A549 treated with ZK216348 at 1 μM for 4 hours (cell line): ENCODE measurements at places on chromosomes 7 and 10. TPM values are rescaled to one million over a fixed set of nuclear protein-coding genes. Genes with fewer than 3 reads are reported as not detected.

Gene CLDN4
- 2.5 to 7.0 TPM (median 5.0 TPM) in 5 replicates for total RNA-seq

Gene LRRD1
- total RNA-seq: not detected in 5 replicates

Gene TES
- total RNA-seq: 50.2 to 65.1 TPM (median 60.9 TPM) in 5 replicates

Gene KNDC1
- total RNA-seq: 0.52 to 2.4 TPM (median 0.87 TPM) in 5 replicates

Gene CYP26A1
- total RNA-seq: 1.6 to 3.9 TPM (median 2.5 TPM) in 5 replicates

Gene TFPI2
- total RNA-seq: 200 to 249 TPM (median 224 TPM) in 5 replicates

Gene ZNF25
- total RNA-seq: 1.1 to 2.7 TPM (median 1.6 TPM) in 5 replicates

Gene FAM237B
- not detected in 5 replicates for total RNA-seq

Gene PDAP1
- total RNA-seq: 174 to 231 TPM (median 186 TPM) in 5 replicates

Gene KAZALD1
- total RNA-seq: 2.3 to 3.9 TPM (median 3.6 TPM) in 5 replicates

Gene PRSS2
- not detected in 5 replicates for total RNA-seq

Gene TMEM229A
- not detected in 5 replicates for total RNA-seq

Gene REEP3
- total RNA-seq: 14.1 to 37.4 TPM (median 17.8 TPM) in 5 replicates

Gene GIMAP4
- not detected in 5 replicates for total RNA-seq

Gene FAM131B
- 0.20 to 0.62 TPM (median 0.46 TPM) in 5 replicates for total RNA-seq

Gene INMT
- total RNA-seq: not detected in 5 replicates

Gene FAM221A
- total RNA-seq: 0.15 to 0.60 TPM (median 0.22 TPM) in 5 replicates

Gene GJD4
- not detected in 5 replicates for total RNA-seq

Gene FAM25G
- total RNA-seq: 3.8 TPM in 1 of 5 replicates, not detected in the others

Gene GCK
- total RNA-seq: not detected in 5 replicates

Gene FANK1
- total RNA-seq: 2.6 to 3.7 TPM (median 3.2 TPM) in 5 replicates

Gene TET1
- 0.26 to 0.64 TPM (median 0.58 TPM) in 5 replicates for total RNA-seq

Gene CFAP69
- 1.3 to 3.1 TPM (median 2.2 TPM) in 5 replicates for total RNA-seq

Gene AQP1
- 0.35 to 0.87 TPM (median 0.46 TPM) in 5 replicates for total RNA-seq

Gene PLXNA4
- 0.49 to 1.6 TPM (median 0.74 TPM) in 5 replicates for total RNA-seq

Gene ERVW-1
- not detected in 5 replicates for total RNA-seq

Gene VWA2
- not detected in 5 replicates for total RNA-seq

Gene MACROH2A2
- total RNA-seq: 24.8 to 28.7 TPM (median 28.0 TPM) in 5 replicates

Gene ACSM6
- total RNA-seq: not detected in 5 replicates

Gene LRMDA
- 3.1 to 5.6 TPM (median 4.5 TPM) in 5 replicates for total RNA-seq
